Stimulated activated CD8-positive, alpha-beta memory T cell treated with anti-CD3 and anti-CD28 coated beads, Interleukin-7, amount 100 ng/mL, for 1 hour (primary cell): ENCODE measurements at places on chromosomes 6 and 20.

GRCh38 chr6:147560670-147561069 is 52.2 kb downstream of the SAMD5 start:
- DNase-seq, result no peak

DNA sequence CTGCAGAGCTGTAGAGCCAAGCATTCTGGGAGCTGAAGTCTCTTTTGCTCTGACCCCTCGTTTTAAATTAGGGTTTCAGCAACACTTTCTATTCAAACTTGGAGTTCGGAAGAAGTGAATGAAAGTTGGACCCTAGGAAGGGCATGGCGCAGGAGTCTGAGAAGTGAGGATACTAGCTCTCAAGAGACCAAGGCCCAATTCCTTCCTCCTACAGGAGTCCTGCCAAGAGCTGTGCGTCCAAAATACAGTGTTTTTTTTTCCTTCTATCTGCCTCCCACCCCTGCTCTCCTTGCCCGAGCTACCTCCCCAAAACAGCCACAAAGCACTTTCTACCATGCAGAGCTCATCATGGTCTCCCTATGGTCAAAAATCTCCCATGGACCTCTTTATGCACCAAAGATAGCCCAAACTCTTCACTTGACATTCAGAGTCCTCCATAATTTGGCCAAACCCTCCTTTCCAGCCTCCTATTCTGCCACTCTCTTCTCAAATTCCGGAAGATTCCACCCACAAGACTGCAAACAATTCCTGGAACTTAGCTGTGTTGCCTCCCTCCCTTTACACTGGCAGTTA is 649 bp upstream of the CSNK2A1 start:
- DNase-seq, result no peak

DNA sequence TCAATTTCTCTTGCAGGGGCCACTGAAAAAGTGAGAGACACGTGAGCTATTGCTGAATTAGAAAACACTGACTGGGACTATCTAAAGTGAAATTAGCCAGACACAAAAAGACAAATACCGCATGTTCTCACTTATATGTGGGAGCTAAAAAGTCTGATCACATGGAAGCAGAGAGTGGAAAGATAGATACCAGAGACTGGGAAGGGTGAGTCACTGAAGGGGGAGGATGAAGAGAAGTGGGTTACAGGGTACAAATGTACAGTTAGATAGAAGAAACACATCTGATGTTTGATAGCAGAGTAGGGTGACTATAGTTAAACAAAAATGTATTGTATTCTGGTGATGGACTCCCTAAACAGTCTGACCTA is 13.4 kb downstream of the CST3 start:
- no peak for DNase-seq

GRCh38 chr6:3022765-3023662 is 23.3 kb downstream of the NQO2 start:
- no peak for DNase-seq

DNA sequence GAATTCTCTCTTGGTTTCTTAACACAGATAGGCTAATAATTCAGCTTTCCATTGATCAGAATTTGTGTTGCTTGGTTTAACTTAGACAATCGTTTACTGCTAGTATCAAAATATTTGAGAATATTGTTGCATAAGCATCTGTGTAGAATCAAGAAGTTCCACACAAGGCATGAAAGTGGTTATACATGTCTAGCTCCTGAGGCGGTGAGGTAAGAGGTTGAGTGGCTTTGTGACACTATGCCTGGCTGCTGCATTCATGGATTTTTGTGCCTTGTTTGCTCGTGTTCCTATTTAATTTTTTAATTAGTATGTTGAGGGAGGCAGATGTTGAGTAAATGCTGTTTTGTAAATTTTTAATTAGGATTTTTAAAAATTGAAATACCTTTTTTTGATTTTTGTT is 10.2 kb downstream of the PKIB start:
- DNase-seq, result no peak

GRCh38 chr6:46989398-46989797 is 52.7 kb downstream of the ADGRF1 start:
- no peak for DNase-seq

- no peak for DNase-seq
These were observed 3.0 kb downstream of the ARID1B start for GRCh38 chr6:156780102-156780641.

GRCh38 chr6:38055203-38055589 is 235.7 kb downstream of the ZFAND3 start:
- no peak for DNase-seq

- no peak for DNase-seq
These were observed 2.6 kb upstream of the ADGB start for GRCh38 chr6:146595972-146596731.

- DNase-seq, result no peak
These were observed 30.4 kb downstream of the TGM2 start for GRCh38 chr20:38134427-38135270.

DNA sequence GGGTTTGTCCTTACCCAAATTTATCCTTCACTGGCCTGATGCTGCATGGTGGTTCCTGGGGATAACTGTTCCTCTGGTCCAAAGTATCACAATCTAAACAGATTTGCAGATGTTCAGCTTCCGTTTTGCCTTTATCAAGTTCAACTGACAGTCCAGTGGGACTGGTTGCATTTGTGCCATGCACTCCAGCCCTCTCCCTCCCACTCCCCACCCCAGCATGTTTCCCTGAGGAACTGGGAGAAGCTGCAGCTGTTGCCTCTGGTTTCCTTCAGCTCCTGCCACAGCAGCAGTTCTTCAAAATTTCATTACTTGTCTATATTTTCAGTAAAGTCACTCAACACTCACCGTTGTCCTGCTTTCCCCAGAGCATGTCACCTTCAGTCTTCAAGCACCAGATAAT is 39.5 kb upstream of the KIF16B start:
- DNase-seq, result no peak

- DNase-seq, result no peak
These were observed 48.5 kb upstream of the ENTPD6 start for GRCh38 chr20:25146976-25147375.
